ENCODE measurements at places on chromosomes 1 and 21.

DNA sequence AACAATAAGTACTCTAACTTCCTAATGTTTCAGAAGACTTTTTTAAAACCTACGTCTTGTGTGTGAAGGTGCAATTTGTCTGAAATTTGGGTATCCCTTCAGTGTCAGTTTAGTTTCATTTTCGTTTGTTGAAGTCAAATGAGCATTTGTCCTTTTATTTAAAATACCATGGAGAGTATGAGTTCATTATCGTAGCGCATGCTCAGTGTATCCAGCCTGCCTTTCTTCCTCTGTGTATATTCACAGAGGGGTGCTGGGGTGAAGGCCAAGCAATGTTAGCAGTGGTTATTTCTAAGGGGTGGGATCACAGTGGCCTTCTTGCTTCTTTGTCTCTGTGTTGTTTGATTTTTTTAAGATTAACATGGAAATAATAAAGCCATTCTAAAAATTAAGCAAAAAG is 43.2 kb downstream of the CNN3 start:
- no peak for DNase-seq

- no peak for DNase-seq
Observed at GRCh38 chr1:87806379-87807094, 477.9 kb downstream of the LMO4 start.

DNA sequence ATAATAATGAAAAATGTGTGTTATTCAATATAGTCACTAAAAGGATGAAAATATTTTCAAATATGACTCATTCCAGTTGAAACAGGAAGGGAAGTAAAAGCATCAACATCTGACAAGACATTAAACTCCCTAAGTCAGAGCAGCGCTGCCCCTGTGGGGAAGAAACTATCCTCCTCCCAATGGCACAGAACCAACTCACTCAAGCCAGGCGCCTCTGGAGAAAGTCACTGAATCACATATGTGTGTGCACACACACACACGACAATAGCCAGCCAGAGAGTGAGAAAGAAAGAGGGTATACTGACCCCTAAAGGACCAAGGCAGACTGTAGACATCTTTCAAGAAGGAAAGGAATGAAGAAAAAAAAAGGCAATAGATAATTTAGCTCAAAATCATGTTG is 126.9 kb downstream of the SETD4 start:
- no peak for DNase-seq

GRCh38 chr1:15433471-15433870 is 4.8 kb upstream of the CTRC start:
- no peak for DNase-seq

- DNase-seq, result no peak
Observed at GRCh38 chr1:196734460-196734859, 40.2 kb upstream of the CFHR3 start.
